ENCODE measurements at places on chromosomes 2 and 18.

DNA sequence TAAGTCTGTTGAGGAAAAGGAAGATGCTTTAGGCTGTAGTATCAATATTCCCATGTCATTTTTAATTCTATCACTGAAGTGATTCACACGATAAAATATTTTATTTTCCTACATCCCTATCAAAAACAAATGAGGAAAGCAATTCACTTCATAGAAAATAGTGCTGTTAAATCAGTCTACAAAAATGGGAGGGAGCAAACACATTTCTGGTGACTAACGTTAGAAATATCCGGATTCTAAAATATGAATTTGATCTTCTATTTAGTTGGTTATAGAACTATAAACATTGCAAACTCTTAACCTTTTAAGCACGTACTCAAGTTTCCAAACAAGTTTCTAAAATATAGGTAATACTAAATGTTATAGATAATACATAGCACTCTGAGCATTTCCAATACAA, 20.8 kb downstream of the ATF2 start:
- DNase-seq: no peak

DNA sequence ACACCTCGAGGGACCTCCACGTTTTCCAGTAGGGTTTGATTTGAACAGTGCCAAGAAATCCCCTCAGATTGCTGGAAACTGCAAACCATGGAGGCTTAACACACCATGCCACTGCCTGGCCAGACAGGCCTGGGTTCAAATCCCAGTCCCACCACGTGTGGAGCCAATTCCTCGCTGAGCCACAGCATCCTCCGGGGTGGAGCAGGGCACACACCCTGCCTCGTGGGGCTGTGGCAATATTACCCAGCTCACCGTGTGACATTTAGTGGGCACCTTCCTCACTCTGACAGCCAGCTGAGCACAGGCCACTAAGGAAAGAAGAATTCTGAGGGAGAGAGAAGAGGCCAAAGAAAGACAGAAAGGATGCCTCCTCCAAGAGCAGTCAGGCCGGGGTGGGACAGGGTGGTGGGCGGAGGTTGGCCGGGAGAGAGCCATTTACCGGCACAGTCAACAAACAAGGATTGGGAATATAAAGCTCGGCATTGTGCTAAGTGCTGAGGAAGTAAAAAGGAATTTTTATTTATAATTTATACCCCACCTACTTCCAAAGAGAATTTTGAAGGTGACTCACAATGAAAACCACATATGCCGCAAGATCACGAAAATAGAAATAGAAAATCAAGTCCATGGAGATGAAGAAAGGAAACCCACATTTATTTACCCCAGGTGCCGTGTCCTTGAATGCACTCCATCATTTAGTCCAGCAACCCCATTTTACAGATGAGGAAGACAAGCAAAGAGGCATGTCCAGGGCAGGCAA, 111.5 kb downstream of the MCFD2 start:
- DNase-seq: no peak

- no peak for DNase-seq
These were observed 350.6 kb upstream of the VRK2 start for GRCh38 chr2:57696016-57696415.

DNA sequence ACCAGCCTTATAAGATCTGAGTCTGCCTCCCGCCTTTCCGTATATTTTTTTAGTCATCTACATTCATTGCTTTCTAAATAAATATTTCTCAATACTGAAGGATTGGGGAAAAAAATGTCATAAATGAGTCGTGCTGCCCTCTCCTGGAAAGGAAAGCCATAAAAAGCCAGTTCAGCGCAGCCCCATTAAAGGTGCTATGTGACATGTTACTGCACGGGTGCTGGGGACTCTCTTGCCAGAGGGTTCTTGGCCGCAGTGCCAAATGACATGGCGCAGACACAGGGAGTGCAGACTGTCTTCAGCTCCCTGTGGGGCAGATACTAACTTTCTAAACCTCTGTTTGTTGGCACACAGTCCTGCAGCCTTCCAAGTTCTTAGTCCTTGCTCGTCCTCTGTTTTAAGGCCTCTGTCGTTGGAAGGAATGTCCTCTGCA, 53.7 kb upstream of the MAP3K20 start:
- DNase-seq: no peak

- DNase-seq: no peak
These were observed 50.5 kb upstream of the ZNF516 start for GRCh38 chr18:76545433-76546087.

DNA sequence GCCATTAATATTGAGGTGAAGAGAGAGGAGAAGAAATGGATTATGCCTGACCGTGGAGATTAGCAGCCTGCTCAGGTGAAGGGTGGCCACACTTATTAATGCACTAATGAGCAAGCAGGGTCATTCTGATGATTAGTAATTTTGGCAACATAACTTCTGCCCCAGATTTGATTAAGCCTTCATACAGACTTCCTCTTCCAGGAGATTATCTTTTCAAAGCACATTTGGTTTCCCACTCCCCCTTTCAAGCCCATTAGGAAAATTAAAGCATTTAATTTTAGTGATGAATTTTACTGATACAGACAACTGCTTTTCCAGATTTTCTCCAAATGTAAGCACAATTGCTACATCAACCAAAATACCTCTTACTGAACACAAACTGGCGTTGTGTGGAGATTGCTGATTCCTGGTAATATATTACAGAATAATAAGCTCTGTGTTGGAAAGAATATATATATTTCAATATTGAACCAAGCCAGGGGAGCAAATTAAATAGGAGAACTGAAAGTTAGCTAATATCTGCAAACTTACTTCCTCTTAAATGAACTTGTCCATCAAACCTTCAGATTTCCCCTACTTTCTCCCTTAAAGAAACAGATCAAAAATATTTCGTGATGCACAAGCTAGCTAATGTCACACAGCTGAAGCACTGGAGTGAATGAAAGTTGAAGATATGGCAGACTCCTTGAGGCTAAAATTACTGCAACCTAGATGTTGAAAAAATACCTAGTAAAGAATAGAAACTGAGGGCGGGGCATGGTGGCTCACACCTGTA, 140.8 kb downstream of the FAM210A start:
- DNase-seq: no peak

GRCh38 chr2:191789796-191790195, 57.1 kb downstream of the CAVIN2 start:
- no peak for DNase-seq

- DNase-seq: no peak
These were observed 83.4 kb downstream of the AAK1 start for GRCh38 chr2:69560147-69560482.

DNA sequence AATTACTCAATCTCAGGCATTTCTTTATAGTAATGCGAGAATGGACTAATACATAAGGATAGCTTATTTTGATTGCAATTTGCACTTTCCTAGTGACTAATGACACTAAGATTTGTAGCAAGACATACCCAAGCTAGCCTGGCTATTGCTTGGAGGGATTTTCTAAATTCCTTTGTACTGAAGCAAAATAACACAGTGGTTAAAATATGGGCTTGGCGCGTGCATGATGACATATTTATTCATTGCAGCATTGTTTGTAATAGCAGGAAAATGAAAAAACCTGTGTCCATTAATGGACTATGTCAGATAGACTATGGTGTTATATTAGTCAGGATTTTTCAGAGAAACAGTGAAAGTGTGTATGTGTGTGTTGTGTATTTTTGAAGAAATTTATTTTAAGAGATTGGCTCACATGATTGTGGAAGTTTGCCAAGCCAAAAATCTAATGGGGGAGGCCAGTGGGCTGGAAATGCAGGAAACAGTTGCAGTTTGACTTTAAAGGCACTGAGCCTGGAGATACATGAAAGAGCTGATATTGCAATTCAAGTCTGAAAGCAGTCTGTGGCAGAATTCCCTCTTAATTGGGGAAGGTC, 16.7 kb upstream of the LAPTM4A start:
- DNase-seq: no peak

DNA sequence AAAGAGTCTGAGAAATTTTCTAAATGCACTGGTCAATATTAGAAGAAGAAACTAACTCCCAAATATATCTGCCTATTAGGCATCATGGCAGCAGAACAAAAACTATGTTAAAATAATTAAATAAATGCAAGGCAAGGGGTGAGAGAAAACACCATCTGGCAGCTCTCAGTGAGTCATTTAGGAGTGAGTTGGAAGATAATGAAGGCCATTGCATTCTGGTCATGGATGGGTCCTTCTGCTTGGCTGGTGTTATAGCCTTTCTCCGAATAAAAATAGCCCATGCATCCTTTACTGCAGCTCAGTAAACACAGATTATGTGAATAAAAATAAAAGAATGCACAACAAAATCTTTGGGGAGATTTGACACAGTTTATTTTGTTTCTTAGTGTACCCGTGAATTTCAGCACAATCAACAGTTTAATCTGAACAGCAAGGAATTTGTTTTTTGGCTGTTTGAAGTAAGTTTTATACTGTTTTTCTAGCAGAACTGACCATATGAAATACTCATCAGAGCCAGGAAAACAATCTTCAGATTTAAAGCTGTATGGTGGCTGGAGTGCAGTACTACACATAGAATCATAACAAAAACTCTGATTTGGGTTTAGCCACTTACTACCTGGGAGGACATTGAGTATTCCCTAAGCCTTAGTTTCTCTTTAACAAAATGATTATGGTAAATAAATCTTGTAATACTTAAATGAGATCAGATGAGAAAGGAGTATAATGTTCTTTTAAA, 225.1 kb upstream of the ITGA4 start:
- no peak for DNase-seq

- no peak for DNase-seq
These were observed 101.5 kb downstream of the ARHGAP15 start for GRCh38 chr2:143230506-143231253.

- DNase-seq: no peak
These were observed 7.1 kb downstream of the ZNF407 start for GRCh38 chr18:74604774-74605173.

DNA sequence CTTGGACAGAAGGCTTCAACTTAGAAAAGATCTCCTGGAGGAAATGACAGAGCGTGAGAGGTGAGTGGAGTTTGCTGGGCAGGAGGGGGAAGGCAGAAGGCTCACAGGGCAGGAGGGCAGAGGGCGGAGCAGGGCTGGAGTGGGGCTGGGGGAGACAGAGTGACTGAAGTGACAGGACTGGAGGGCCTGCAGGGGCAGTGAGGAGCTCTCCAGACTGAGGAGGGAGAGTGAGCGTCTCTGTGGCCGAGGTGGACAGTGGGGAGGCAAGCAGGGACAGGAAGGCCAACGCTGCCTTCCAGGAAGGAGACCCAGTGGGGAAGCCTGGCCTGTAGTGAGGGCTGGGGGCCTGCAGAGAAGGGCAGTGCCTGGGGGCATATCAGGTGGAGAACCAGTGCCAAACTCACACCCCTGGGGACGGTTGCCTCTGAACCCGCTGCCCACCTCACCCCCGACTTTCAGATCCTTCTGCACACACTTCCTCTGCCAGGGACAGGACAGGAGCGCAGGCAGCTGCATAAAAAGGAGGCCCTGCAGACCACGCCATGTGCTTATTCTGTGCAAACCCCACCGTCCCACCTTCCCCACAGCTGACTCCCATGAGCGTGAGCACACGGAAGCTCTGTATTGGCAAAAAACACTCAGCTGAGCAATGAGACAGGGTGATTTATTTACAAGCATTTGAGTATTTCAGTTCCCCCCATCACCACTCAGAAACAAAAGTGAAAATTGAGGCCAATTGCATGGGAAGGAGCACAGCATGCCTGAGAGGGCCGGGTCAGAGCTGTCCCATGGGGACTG, 244.3 kb downstream of the FAM210A start:
- DNase-seq: no peak

- no peak for DNase-seq
These were observed 678 bp downstream of the PIAS2 start for GRCh38 chr18:46916551-46917107.

DNA sequence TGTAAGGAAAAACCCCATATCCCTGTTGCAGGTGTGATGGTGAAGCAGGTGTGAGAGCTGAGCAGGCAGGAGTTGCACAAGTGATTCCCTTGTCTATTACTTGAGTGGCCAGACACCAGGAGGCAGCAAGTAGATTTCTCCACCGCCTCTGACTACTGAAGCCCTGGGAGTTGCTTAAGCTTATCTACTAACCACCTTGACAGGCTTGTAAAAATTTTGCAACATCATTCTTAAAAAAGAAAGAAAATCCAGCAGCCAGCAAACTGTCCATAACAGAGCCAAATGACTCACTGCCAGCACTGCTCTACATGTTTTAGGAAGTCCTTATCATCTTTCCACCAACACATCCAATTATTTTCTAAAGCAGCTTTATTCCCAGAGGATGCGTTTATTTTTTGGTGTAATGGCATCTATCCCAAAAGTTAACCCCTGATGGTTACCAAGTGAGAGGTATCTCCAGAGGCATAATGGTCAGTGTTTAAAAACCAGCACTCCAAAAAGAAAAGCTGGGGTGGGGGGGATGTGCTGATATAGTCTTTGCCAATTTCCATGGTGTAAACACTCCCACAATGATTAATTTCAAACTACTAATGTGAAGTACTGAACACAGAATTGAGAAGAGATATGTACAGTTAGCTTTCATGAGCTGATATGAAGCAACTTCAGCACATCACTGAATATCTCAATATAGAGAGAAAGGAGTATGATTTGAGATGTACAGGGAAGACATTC, 16.3 kb upstream of the GPR39 start:
- no peak for DNase-seq

GRCh38 chr2:1972422-1972821, 228.1 kb upstream of the PXDN start:
- DNase-seq: peak; percentile 99

DNA sequence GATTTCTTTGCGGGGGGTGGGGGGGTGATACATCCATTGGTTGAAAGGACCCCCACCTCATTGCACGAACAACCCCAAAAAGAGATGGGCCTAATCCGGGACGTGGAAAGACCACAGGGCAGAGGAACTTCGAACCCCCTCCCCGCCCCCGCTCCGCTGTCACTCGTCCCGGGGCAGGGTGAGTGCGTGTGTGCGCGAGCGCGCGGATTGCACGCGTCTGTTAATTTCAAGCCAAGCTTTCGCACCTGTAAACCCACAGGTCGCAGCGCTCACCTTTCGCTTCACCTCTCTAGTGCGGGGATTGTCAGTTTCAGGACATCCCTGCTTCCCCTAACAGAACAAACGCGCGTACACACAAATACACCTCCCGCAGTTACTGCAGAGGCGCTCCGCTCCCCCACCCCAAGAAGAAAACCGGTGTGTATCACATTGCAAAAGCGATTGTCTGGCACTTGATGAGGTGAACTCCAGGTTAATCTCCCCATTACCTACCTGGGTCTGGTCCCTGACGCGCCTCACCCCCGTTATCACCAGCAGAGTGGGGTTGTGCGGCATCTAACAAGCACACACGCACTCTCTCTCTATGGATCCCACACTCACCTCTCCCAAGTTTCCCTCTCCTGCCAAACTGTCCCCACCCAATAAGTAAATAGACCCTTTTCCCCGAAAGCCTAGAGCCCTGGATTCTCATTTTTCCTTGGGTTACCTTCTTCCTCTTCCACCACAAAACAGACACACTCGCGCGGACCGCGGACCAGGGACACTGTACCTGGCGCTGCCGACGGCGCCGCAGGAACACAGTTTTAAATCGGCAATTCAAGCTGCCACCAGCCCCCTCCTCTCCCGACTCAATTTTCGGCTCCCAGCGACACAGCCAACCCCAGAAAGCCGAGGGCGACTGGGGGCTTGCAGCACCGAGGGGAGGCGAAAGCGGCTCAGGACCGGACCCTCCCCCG, 1.0 kb downstream of the CYP26B1 start:
- no peak for DNase-seq
